ENCODE measurements at places on chromosomes 3 and 15. TPM values are rescaled to one million over a fixed set of nuclear protein-coding genes. Genes with fewer than 3 reads are reported as not detected.

The PIERCE2 gene
- 4.3 TPM for polyA plus RNA-seq

The TBC1D2B gene
- polyA plus RNA-seq: 24.5 TPM

The C3orf80 gene
- polyA plus RNA-seq: not detected

The COLQ gene
- 7.3 TPM for polyA plus RNA-seq

The SCN5A gene
- 0.07 TPM for polyA plus RNA-seq

The KLF13 gene
- 17.3 TPM for polyA plus RNA-seq

The SLC28A1 gene
- 0.03 TPM for polyA plus RNA-seq

The CFAP92 gene
- polyA plus RNA-seq: 0.48 TPM

The PTX3 gene
- polyA plus RNA-seq: 1.1 TPM

The ROPN1 gene
- not detected for polyA plus RNA-seq

The SLCO2A1 gene
- polyA plus RNA-seq: 21.0 TPM

The ST8SIA2 gene
- 0.07 TPM for polyA plus RNA-seq

The ADIPOQ gene
- polyA plus RNA-seq: 0.71 TPM

The HYAL1 gene
- polyA plus RNA-seq: 50.1 TPM

The GPR156 gene
- 0.37 TPM for polyA plus RNA-seq

The RHCG gene
- polyA plus RNA-seq: 0.72 TPM

The BCHE gene
- 5.9 TPM for polyA plus RNA-seq

The MEX3B gene
- polyA plus RNA-seq: 0.44 TPM

The HACD2 gene
- 22.0 TPM for polyA plus RNA-seq

The ABI3BP gene
- polyA plus RNA-seq: 8.3 TPM
